ENCODE measurements at places on chromosomes 13 and 19.

- no peak for DNase-seq
These were observed 11.8 kb upstream of the CSNK1G2 start for GRCh38 chr19:1929021-1929742.

DNA sequence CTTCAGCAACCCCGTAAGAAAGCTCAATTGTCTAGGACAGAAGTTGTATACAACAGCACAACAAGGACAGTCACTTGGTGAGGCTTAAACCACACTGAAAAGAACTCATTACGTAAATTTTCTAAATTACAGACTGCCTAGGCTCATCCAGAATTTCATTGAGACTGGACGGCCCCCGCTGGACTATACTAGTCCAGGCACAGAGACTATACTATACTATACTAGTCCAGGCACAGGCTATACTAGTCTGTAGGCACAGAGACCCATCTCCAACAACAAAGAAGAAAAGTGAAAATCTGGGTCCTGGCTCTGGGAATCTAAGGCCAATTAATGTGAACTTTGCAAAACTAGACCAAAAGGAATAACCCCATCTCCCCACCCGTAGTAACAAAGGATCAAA is 700 bp downstream of the ZNF816 start:
- DNase-seq: no peak

DNA sequence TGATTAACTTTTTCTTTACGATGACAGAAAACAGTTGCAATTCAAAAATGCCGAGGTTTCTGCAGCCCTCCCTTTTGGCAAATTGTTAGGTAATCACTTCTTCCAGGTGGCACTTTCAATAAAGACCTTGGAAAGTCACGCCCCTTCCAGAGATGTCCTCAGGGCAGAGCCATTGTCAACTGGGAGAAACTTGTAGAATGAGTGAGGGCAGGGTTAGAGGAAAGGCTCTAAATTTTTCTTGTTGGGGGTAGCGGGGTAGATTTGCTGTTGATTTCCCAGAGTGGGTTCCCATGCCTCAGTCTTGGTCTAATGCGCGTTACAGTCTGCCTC is 421.1 kb downstream of the FGF9 start:
- DNase-seq: no peak

DNA sequence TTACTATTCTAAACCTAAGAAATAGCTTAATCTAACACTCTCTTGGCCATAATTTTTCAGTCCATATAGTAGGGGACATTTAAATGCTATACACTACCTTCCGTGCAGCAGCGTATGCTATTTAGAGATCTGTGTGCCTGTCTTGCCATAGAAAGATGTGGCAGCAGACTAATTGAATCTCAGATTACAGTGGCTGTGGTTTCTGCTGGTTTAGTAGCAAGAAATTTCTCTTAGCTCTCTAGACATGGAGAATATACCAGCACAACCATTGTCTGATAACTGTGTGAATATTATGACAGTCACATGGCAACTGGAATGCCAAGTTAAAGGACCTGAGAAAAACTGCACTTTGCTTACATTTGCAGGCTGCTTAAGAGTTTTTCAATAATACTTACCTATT is 672.4 kb upstream of the MIR17HG start:
- DNase-seq: no peak

GRCh38 chr19:29120466-29120865 is 92.5 kb downstream of the UQCRFS1 start:
- no peak for DNase-seq

DNA sequence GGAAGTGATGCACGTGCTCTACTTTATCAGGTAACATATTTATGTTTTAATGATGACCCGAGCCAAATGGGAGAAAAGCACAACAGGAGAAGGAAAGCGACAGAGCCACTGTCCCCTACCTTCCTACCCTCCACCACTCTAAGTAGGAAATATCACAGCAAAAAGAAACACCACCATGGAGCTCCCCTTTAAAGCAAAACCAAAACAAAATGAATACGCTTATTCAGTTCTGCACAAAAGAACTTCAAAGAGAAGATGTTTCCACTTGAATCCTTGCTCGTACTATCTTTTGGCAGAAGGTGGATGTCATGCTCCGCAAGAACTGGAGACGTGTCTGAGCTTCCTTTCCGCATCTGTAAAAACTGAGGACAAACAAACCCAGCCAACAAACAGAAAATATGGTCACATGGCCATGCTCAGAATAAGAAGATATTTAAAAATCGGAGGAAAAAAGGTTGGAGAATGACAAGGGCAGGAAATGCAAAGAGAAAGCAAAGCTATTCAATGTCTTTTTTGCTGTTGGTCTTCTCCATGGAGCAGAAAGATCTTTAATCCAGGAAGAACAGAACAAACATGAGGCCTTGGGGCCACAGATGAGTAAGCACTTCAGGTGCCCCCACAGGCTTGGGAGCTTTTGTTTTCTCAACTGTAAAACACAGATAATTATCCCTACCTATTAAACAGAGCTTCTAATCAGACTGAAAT is 19.5 kb downstream of the N4BP2L1 start:
- DNase-seq: no peak

- DNase-seq: no peak
These were observed 1.6 kb downstream of the CCL25 start for GRCh38 chr19:8054169-8054568.

GRCh38 chr19:40990972-40991381 is at the start of gene CYP2B6:
TSS of gene CYP2B6 (plus strand) at chr19:40991282. CDS start at chr19:40991306, 24 bp downstream.
- no peak for DNase-seq

DNA sequence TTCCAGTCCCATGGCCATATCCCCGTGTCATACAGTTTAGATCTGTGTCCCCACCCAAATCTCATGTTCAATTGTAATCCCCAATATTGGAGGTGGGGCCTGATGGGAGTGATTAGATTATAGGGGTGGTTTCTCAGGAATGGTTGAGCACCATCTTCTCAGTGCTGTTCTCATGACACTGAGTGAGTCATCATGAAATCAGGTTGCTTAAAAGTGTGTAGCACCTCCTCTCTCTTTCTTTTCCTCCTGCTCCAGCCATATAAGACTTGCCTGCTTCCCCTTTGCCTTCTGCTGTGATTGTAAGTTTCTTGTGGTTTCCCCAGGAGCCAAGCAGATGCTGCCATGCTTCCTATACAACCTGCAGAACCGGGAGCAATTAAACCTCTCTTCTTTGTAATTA is 197.8 kb downstream of the NALCN start:
- DNase-seq: no peak

DNA sequence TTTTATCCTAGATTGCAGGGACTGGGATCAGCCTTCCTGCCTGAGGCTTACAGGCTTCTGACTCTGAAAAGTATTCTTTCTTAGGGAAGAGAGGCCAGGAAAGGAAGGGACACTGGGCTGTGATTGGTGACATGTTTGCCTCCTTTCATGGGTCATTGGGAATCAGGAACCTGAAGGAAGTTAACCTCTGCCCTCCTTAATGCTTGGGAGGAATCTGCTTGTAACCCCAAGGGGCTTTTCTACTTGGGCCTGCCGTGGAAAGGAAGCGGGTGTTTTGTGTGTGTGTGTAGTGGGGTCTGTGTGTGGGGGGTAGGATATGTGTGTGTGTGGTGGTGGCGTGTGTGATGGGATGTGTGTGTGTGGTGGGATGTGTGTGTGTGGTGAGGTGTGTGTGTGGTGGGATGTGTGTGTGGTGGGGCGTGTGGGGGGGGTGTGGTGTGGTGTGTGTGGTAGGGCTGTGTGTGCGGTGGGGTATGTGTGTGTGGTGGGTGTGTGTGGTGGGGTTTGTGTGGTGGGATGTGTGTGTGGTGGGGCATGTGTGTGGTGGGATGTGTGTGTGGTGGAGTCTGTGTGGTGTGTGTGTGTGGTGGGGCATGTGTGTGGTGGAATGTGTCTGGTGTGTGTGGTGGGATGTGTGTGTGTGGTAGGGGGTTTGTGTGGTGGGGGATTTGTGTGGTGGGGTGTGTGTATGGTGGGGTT is 41.3 kb upstream of the NPAS1 start:
- DNase-seq: no peak

DNA sequence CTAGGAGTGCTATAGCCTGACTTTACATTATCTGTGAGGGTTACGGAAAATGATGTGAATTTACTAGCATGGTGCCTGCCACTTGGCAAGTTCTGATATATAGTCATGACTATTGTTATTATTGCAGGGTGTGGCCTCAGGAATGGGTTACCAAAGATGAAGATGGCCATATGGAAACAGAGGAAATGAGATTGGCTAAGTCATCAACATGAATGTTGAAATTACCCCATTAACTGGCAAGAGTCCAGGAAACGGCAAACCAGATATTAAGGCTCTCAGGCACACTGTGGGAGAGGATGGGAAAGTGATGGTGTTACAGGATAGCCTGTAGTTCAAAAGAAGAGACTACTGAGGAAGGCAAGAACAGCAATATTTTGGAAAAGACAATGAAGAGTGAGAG is 183.3 kb downstream of the KCNRG start:
- peak; percentile 14 for DNase-seq

DNA sequence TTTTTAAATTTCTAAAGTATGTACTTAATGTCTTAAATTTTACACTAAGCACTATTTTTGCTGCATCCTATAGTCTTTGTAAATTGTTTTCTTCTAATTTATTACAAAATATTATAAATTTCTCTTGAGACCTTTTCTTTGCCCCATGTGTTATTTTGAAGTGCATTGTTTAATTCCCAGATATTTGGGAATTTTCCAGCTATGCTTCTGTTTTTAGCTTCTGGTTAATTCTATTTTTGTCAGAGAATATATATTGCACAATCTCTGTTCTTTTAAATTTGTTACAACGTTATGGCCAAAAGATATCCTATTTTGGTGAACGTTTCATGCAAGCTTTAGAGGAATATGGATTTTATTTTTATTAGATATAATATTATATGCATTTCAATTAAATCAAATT is 917.4 kb upstream of the MIR17HG start:
- no peak for DNase-seq

GRCh38 chr13:39684531-39685137 is 29.2 kb downstream of the COG6 start:
- no peak for DNase-seq

DNA sequence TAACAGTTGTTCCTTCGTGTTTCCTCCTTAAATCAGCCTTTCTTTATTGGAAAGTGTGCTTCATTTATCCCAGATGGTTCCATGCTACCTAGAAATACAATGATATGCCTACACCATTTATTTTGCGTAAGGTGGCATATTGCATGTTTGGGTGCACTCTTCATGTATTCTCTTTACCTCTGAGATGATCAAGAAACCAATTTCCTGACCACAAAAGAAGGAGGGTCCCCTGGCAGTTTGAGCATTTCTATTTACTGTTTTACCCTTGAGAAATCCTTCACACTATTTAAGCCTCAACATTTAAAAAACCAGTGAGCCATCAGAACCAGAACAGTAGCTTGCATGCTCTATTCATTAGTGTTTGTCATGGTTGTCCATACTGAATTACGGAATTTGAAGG is 354.0 kb downstream of the MTUS2 start:
- no peak for DNase-seq

DNA sequence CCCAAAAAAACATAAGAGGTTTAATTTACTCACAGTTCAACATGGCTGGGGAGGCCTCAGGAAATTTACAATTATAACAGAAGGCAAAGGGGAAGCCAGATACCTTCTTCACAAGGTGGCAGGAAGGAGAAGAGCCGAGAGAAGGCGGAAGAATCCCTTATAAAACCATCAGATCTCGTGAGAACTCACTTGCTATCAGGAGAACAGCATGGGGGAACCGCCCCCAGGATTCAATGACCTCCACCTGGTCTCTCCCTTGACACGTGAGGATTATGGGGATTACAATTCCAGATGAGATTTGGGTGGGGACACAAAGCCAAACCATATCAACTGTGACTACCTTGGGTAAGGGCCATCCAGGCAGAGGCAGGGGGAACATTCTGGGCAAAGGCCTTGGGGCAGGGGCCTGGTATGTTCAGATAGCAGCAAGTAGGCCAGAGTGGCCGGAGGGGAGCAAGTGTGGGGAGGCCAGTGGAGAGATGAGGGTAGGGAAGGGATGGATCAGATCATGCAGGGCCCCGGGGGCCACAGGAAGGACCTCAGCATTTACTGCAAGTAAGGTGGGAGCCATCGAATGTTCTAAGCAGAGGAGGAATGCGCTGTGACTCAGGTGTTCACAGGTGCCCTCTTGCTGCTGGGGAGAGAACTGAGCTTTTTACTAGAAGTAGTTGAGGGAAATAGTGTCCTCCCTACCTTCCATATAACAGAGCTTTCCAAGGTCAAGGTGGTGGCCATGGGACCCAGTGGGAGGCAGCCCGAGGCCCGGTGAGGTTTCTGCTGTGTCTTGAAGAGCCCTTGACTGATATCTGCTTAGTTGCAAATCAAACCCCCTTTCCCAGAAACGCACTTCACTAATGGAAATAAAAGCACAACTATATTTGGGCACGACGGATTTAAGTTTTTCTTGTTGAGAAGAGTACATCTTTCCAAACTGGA is 18.0 kb downstream of the RAB3D start:
- DNase-seq: no peak

- no peak for DNase-seq
These were observed 540.7 kb downstream of the GPC6 start for GRCh38 chr13:93767180-93767916.

GRCh38 chr19:51781999-51782398 is 13.0 kb upstream of the FPR3 start:
- DNase-seq: no peak

DNA sequence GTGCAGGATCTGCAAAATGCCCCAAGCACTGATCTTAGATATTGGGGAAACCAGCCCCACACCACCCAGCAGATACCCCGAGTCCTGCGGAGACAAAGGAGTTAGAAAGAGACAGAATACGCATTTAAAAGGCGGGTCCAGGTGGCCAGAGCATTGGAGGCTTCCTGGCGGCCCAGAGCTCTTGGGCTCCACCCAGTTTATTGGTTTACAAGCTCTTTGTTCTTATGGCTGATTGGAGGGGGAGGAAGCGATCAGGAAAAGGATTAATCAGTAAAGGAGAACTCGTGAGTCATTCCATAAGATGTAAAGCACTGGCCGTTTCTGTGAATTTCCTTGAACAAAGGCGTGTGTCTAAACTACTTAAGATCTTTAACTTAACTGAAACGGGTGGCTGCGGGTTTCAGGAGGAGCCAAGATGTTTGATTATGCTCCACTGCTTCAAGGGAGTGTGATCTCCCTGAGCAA is 926 bp downstream of the ZNF587 start:
- no peak for DNase-seq

GRCh38 chr19:4172861-4173473 is 9.4 kb downstream of the SIRT6 start:
- DNase-seq: no peak

DNA sequence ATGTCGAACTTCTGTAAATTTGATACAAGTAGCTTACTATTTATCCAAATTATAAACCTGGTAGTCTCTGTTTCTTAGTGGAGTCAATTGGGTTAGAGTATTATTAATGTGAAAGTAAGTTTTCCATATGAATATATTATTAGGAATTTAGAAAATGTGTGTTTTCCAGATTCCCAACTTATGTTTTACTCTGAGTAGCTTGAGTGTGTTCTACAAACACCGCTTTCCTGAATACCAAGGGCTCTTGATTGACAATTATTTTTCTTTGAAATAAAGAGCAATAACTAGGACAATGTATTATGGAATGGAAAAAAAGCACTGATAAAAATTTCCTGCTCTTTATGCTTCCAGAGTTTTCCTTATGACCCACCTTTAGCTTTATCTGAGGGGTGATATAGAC is 233.6 kb downstream of the POSTN start:
- DNase-seq: no peak

Data from AG09319 (cell line).